ENCODE measurements at places on chromosomes 3 and 15.

GRCh38 chr3:51057121-51057520 lies 328.0 kb upstream of the MANF start:
- no peak for DNase-seq

- no peak for DNase-seq
These were observed 262.4 kb downstream of the SLC9A9 start for GRCh38 chr3:143585720-143586456.

GRCh38 chr15:68197170-68197492 lies 8.0 kb downstream of the CALML4 start:
- DNase-seq = no peak

GRCh38 chr3:180082699-180083098 lies 46.0 kb upstream of the PEX5L start:
- no peak for DNase-seq

DNA sequence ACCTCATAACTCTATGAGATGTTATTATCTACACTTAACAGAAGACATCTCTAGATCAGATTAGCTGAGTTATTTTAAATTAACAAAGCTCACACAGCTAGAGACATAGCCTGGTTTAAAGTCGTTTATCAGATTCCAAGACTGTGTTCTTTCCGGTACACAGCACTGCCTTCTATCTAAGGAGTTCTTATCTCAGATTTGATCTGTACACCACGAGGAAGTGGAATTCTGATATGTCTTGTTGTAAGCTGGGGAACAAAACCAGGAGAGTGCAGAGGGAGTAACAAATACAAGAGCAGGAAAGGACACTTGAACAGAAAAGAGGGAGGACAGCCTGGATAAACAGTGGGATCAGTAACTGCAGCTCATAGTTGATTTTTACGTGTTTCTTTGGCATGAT lies 61.7 kb upstream of the KCNMB2 start:
- no peak for DNase-seq
